ENCODE measurements at places on chromosomes 4 and X.

- DNase-seq = no peak
These were observed 44.4 kb downstream of the UGT2A3 start for GRCh38 chr4:68907245-68907644.

GRCh38 chr4:21655031-21655430 is 293.5 kb downstream of the KCNIP4 start:
- no peak for DNase-seq

GRCh38 chrX:108945883-108946523 is 209.6 kb upstream of the IRS4 start:
- DNase-seq = no peak

- DNase-seq = no peak
These were observed 84.0 kb upstream of the AFAP1 start for GRCh38 chr4:8023696-8024033.

GRCh38 chrX:46811121-46811520 is 25.7 kb upstream of the RP2 start:
- no peak for DNase-seq

DNA sequence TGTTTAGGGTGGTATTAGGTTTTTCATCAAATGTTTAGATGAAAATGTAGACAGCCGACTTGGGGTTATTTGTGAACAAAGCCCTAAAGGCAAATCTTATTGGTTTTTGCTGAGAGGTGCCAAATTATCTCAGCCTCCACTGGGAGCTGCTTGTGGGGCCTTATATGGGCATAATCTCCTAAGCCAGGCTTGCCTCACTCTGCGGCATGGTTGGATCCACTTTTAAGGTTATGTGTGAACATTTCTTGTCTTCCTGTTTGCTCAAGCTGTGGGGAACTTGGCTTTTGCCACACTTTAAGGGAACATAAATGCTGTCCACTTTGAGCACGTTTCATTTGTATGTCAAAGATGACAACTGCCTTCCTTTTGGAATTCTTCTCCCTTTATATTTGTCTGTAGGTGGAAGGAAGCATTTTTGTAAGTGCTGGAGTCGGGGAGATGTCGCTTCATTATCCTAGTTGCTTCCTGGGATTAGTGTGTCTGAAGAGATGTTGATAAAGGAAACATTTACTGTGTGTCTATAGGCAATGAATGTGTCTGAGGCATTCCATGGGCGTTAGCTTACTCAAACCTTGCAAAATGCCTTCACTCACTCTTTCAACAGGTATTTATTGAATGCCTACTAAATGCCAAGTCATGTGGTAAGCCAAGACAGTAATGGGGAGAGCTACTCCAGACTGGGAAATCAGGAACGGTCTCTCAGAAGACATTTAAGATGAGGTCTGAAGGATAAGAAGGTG is 78.3 kb downstream of the SLC9A6 start:
- peak; percentile 5 for DNase-seq

DNA sequence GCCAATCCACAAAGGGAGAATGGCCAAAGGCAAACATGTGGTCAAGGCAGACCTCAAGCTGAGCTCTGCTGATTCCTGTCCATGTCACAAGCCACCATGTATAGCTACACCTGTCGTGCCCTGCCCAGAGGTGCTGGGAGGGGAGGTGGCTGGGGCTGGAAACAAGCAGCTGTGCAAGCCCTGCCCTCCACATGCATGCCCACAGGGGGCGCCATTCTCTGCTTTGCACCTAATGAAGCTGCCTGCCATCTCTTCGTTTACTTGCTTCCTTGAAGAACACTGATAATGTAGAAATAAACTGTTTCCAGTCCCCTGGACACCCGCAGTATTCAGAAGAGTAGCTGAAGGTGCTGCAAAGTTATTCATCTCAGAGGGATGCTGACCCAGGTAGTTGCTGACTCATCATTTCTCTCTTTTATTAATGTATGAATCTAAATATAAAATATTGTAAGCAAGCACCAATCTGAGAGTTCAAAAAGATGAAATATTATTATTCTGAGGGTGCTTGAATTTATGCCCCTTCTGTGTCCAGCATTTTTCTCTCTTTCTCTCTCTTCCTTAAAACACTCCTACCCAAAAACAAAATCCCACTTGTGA is 278.6 kb downstream of the ADGRA3 start:
- DNase-seq = peak; percentile 66

DNA sequence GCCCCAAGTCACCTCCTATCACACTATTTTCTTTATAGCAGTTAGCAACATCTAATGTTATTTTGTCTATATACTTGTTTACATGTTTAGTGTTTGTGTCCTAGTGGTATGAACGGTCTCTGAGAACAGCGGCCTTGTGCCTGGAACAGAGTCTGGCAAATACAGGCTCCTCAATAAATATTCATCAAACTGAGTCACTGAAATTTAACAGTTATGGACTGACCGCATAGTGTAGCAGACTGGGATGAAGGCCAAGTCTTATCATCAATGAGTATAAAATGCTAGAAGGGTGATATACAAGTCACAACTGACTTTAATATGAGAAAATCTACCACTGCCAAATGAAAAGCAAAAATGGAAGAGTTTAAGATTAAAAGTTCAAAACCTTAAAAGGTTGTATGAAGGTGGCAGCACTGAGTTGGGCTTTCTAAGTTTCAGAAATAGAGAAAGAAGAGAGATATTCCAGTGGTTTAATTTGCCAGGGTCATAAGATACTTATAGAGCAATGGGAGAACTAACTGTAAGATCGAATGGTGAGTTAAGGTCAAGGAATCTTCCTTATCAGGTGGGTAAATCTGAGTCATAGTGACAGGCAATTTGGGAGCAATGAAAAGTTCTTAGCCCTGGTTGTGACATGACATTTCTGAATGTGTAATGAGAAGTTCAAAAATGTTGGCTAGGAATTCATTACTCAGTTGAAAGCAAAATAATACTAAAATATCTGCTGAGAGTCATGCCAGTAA is 34.9 kb downstream of the ELOVL6 start:
- DNase-seq = no peak

- no peak for DNase-seq
These were observed 78.0 kb downstream of the DMD start for GRCh38 chrX:33133320-33133719.

DNA sequence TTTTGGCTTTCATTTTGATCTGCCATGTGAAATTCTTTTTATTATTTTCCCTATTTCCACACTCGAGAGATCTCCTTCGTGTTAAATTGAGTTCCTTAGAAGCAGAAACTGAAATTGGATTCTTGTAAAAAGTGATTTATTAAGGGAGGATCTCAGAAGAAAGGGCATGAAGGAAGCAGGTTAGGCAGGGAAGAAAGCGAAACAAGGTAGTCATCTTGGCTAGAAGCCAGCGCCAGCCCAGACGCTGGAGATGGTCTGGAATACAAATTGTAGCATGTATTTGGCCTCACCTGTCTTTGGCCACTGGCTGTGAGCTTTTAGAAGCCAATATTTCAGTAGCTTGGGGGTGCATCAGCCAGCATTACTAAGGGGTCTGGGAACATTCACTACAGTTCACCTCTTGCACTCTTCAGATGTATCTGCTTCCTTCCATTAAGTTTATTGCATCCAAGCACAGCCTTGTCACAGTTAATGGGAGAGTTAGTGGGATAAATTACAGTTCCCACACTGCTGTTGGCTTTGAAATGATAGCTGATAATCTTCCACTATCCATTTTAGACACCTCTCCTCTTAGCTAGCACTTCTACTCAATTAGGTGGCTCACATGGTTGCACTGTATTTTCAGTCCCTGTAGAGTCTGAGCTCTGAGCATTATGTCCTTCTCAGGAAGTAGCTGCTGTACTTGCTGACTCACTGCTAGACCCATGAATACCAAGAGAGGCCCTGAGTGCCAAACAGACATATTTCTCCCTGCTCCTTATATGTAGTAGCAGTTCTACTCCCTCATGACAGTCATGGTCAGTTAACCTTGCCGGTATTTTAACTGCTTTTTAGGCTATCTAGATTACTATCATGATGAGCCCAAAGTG is 14.6 kb downstream of the GRXCR1 start:
- DNase-seq = no peak

DNA sequence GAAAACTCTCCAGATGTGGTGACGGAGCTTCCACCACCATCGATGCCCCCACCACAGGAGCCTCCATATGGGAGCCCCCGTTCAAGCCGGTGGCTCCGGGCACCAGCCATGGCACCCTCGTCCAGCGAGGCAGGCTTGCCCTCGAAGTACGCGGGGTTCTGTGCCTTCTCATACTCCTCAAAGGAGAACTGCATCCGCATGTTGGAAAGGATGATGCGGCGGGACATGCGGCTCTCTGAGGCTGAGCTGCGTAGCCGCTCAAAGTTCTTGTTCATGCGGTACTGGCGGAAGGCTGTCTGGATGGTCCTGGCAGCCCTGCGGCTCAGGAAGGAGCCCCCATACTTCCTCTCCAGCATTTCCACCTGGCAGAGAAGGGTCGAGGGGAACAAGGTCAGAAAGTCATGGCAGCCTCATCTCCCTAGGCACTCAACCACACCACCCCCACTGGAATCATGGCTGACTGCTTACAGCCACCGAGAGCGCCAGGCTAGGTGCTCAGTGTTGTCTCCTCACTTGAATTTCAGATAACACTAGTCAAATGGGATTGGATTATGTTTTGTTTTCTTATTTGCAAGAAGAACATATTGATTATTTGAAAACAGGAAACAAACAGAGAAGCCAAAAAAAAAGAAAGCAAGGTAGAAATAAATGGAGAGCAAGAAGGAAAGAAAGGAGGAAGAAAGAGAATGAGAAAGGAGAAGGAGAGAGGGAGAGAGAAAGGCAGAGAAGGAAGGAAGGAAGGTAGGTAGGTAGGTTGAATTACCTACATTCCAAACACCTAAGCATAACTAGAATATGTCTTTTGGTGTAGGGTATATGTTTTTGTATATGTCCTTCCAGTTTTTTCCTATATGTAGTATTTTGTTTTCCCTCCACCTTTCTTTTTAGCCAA is 26.6 kb downstream of the IQSEC2 start:
- no peak for DNase-seq

DNA sequence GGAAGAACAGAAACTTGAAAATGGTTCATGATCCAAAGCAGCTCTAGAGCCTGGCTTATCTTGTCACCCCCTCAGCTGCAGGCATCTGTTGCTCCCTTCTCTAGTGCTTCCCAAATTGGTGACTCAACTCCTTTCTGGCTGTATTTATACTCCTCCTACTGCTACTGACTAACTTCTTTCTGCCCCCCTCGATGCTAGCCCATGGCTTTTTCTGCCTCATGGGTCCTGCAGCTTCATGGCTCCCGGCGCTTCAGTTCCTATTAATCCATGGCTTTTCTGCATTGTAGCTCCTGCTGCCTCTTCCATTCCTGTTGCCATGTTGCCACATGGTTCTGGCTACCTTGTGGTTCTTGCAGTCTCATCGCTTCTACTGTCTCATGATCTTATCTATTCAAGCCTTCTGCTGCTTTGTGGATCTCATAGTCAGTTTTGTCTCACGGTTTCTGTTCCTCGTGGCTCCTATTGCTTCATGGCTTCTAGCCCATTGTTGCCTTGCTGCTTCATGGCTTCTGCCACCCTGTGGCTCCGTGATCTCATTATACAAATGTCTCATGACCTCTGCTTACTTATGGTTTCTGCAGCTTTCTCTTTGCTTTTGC is 48.1 kb downstream of the SMC1A start:
- DNase-seq = no peak

DNA sequence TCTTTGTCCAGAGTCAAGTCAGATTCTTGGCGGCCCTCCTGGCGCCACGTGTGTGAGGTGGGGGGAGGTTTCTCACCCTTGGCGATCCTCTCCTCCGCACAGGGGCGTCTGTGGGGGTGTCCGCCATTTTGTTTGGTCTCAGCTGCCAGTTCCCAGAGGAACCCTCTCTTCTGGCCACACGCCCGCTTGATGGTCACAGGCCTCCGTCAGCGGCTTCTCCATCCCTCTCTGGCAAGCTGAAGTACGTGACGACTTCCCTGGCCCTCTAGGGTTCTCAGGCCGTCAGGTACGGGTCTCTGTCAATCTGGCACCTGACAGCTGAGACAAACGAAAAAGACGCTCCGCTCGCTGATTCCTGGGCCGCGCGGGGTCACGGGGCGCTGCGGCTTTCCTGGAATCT is 272.6 kb downstream of the TRIML1 start:
- DNase-seq = no peak

DNA sequence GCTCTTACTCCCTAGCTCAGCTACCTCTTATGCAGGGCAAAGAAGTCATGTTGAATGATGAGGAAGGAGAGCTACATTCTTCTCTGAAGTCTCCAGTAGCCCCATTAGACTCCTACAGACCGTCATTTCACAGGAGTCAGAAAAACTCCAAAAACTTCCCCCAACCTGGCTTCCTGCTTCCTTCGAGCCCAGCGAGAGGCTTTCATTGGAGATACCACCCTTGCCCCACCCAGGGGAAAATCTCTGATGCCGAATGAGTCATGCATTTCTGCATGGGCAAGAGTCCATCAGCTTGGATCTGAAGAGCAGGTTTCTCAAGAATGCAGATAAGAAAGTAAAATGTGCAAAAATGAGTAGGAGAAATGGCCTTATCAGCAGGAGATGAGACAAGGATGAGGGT is 53.0 kb downstream of the ARSF start:
- no peak for DNase-seq

GRCh38 chr4:138217567-138217966 is 24.6 kb downstream of the SLC7A11 start:
- DNase-seq = no peak

- DNase-seq = no peak
These were observed 76.4 kb downstream of the EGF start for GRCh38 chr4:109989044-109989443.

- no peak for DNase-seq
These were observed 390.3 kb downstream of the FAM47A start for GRCh38 chrX:33741807-33742206.

GRCh38 chr4:10078481-10079233 is 37.9 kb downstream of the WDR1 start:
- DNase-seq = no peak

GRCh38 chr4:146271466-146271865 is 57.1 kb downstream of the REELD1 start:
- DNase-seq = no peak

DNA sequence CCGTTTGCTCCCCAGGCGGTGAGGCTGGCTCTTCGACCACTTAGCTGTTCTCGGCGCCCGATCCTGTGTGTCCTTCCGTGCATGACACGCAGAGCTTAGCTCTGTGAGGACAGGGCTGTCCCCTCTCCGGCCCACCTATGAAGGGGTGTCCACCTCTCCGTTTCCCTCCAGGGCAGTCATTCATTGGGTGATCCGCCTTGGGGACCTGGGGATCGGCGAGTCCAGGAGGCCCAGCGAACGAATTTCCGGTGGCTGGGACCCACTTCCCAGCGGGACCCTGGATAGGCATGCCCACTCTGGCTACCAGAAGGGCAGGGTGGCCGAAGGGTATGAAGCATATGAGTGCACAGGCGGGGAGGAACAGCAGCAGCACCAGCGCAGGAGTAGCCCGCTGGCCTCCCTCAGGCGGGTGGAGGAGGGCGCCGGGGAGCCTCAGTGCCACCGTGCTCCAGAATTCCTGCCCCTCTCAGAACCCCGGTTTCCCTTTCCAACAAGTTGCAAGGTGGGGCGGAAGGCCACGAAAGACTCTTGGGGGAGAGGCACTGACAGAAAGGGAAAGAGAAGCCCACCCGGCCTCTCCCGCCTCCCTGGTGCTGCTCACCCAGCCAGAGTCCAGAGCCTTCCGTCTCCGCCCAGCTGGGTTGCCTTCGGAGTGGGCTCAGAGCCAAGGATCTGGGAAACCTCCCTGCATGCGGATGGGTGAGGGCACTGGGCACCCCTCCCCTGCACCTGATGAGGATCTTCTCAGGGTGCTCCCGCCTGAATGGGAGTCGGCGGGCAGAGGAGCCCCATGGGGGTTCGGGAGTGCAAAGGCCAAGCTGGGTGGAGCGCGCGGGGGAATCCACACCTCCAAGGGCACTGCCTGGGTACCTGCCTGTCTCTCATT is 8.6 kb downstream of the HMX1 start:
- no peak for DNase-seq
